Neural crest cell (in vitro differentiated cells): ENCODE measurements at places on chromosomes 5 and 9. TPM values are rescaled to one million over a fixed set of nuclear protein-coding genes. Genes with fewer than 3 reads are reported as not detected.

DNA sequence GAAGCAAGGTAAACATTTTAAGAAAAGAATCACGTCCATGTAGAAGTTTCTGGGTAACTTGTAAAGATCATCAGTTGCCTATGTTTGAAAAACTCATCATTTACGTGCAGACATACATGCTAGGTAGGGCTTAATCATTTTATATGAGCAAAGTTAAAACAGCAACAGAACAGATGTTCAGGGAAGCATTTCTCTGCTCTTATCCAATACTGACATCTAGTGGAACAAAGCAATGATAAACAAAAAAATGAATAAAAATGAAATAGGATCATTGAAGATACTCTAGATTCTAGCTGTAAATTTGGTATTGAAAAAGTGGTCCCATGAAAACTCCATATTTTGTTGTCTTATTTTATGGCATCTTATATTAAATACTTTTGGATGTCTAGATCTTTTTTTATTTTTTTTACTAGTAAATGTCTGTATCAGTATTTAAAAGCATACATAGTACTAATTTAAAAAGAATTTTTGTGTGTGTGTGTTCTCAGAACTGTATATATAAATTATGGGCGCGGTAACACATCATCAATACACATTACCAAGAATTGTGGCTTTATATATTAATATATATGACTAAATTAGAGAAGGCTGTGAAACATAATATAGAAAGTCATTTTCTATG is 1050.2 kb downstream of the CDH12 start:
- DNase-seq = no peak

GRCh38 chr9:124242331-124243194 is 15.2 kb upstream of the NEK6 start:
- no peak for DNase-seq

- no peak for DNase-seq
These were observed 108.7 kb upstream of the SSBP2 start for GRCh38 chr5:81859624-81860023.

Gene C9orf153
- 0.19 and 0.34 TPM in 2 replicates for total RNA-seq

Gene POLR3G
- 10.6 and 12.1 TPM in 2 replicates for total RNA-seq
